Activated CD4-positive, alpha-beta T cell treated with anti-CD3 and anti-CD28 coated beads, Interleukin-2, amount 50 U/mL, for 48 hours (primary cell): ENCODE measurements at places on chromosomes 1 and 21.

DNA sequence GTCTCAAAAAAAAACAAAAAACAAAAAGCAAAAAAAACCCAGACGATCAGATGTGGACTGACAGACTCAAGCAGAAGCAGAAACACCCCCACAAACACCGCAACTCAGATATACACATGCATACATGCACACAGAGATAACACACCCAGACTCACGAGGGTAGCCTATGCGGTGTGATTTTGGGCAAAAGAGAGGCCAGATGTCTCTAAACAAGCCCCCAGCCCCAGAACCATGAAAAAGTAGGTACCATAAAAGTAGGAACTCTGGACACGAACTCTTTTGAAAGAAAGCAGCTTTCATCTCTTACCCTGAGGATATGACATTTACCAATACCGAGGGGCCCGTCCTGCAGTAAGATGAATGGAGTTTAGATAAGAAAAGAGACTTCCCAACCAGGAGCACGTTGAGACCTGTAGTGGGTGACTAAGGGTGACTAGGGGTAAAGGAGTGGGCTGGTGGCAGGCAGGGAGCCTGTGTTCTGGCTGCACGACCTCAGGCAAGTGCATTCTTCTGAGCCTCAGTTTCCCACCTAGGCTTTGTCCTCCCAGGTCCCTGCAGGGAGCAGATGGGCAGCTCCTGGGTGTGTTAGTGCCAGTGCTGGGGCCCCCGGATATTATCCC is 1.5 kb upstream of the TINAGL1 start:
- DNase-seq, result no peak

DNA sequence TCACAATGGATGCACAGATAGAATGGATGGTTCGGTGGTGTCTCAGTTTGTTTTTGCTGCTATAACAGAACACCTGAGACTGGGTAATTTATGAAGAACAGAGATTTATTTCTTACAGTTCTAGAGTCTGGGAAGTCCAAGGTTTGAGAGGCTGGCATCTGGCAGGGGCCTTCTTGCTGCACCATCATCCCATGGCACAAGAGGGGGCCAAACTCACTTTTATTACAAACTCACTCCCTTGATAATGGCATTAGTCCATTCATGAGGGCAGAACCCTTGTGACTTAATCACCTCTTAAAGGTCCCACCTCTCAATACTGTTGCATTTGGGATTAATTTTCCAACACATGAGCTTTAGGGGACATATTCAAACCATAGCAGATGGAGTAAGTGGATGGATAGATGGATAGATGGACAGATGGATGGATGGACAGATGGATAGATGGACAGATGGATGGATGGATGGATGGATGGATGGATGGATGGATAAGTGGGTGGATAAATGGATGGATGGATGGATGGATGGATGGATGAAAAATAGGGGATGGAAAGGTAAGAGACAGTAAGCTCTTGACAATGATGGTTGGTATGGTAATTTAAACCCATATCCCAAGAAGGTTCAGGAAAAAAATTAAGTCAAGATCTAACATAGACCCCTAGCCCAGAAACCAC is 16.5 kb downstream of the CAMK2N1 start:
- no peak for DNase-seq

DNA sequence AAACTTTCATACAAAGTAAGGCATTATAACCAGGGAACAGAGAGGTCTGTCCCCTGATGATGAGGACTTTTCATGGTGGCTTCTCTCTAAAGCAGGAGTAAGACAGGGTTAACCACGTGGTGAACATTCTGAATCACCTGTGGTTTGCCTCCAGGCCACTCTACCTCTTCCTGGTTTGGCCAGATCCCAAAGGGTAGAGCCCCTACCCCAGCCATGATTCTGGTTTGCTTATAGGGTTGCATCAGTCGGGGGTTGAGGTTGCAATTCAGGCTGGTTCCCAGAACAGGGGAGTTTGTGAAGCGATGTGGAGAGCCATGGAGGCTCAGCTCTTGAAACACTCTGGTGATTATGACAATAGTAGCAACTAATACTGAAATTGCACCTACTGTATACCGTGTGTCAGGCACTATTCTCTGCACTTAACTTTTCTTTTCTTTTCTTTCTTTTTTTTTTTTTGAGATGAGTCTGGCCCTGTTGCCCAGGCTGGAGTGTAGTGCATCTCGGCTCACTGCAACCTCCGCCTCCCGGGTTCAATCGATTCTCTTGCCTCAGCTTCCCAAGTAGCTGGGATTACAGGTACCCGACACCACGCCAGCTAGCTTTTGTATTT is 8.3 kb downstream of the CNR2 start:
- DNase-seq, result peak; percentile 64

- DNase-seq, result no peak
These were observed 1.0 kb upstream of the KCNC4 start for GRCh38 chr1:110208916-110209645.
